ENCODE measurements at places on chromosomes 5 and 9.
A peak's percentile ranks its signal among the peaks of the same experiment; 100 is the strongest.

GRCh38 chr5:134463176-134463720 lies 51.6 kb upstream of the CDKN2AIPNL start:
- no peak for DNase-seq

DNA sequence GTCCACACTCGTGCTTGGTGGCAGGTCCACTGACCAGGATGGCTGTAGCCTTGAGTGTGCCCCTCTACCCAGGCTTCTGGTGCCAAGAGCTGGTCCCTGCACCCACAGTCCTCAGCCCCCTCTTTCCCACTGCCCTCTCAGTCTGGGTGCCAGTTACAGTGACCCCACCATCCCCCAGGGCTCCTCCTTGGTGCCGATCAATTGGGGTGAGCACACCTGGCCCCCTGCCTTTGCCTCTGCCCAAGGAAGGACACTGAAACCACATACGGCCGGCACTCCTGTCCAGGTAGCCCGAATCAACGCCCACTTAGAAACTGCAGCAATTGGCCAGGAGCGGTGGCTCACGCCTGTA lies 18.5 kb upstream of the QRFP start:
- DNase-seq, result no peak

- DNase-seq, result no peak
These were observed 526.0 kb upstream of the TRPC7 start for GRCh38 chr5:136891175-136891972.

GRCh38 chr9:137068539-137069507 lies 1.5 kb downstream of the SAPCD2 start:
- DNase-seq, result no peak

GRCh38 chr5:58016358-58016757 lies 443.5 kb downstream of the PLK2 start:
- DNase-seq, result no peak

GRCh38 chr5:114390431-114390830 lies 28.6 kb downstream of the KCNN2 start:
- DNase-seq, result no peak

DNA sequence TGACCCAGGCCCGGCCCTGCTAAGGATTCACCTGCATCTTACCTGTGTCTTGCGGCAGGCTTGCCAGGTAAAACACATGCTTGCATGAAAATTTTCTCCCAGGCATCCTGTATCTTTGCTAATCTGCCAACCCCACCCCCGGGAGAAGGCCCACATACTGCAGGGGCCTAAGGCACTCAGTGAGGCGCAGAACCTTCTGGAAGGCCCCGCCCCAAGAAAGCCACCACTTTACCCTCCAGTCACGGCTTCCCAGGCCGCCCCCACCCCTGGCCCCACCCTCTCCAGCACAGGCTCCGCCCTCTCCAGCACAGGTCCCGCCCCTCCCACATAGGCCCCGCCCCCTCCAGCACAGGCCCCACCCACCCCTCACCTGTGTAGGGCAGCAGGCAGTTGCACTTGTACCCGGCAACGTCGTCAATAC lies 29.8 kb upstream of the SEC16A start:
- peak; percentile 24 for DNase-seq

DNA sequence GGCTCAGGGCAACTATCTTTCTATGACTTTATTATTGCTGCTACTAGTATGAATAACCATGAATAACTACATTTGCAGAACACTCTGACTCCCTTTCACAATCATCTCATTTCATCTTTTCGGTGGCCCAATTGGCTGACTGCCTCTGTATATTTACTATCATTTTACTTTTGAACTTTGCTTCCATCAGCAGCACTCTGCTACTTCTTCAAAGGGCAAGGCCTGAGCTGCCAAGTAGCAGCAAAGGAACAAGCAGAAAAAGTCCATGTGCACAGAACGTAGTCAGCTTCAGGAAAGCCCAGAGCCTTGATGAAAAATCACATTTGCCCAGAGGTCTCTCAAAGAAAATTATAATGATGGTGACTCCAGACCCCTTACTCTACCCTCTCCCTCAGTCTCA lies 214.5 kb upstream of the PUM3 start:
- no peak for DNase-seq

- no peak for DNase-seq
These were observed 352.3 kb downstream of the TMEM161B start for GRCh38 chr5:87916320-87916719.

- no peak for DNase-seq
These were observed 76.6 kb downstream of the PSD2 start for GRCh38 chr5:139872052-139872766.

DNA sequence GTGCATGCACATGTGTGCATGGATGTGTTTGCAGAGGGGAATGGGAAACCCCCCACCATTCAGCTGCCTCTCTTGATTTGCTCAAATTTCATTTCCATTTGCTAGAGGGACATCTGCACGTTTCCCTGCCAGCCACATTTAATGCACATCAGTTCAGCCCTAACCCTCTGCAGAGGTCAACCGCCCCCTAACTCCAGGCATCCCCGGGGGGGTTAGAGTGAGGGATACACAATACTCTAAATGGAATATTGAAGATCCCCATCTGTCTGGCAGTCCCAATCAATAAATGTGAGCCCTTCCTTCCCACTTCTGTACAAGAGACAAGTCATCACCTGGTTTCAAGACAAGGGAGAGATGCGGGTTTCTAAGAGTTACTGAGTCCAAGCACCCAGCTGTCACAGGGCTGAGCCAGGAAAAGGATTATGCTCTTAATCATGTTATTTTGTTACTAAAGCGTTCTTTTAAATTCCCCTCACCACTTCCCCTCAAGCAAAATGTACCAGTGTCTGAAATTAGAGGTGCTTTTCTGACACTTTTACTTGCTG lies 134.1 kb downstream of the SEMA6A start:
- DNase-seq, result no peak

DNA sequence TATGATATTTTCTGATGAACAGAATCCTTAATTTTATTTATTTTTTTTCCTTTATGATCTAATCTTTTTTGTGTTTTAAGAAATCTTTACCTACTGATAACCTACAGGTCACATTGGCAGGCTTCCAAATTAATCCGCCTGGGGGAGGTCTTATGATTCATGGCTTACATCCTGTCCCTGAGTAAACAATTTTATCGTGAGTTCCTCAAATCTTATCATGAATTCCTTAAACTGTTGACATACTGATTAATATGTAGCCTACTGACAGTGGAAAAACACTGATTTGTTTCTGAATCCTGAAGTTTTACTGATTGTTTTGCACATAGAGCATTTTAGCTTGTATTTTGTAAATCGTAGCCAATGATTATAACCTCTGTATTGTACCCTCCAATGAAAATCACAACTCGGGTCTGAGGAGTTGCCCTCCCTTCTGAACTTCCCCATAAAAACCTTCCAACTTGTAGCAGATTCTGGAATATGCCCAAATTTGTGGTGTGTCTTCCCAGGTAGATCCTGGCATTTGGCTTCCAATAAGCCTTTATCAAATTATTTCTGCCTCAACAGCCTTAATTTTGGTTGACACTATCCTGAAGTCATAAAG lies 105.6 kb downstream of the VCAN start:
- DNase-seq, result no peak

DNA sequence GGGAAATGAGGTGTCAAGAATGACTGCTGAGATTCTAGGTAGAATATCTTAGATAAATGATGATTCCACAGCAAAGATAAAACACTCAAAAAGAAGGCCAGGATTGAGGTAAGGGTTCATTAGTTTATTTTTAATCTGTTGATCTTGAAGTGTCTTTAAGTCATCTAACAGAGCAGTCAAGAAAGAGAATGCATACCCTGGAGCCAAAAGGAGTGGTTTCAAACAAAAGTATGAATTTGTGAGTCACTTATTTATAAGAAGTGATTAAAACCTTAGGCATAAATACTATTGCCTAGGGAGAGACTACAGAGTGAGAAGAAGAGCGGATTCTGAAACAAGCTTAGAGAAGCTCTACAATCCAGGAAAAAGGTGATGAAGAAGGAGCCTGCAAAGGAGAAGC lies 541.0 kb downstream of the DTWD2 start:
- DNase-seq, result no peak

DNA sequence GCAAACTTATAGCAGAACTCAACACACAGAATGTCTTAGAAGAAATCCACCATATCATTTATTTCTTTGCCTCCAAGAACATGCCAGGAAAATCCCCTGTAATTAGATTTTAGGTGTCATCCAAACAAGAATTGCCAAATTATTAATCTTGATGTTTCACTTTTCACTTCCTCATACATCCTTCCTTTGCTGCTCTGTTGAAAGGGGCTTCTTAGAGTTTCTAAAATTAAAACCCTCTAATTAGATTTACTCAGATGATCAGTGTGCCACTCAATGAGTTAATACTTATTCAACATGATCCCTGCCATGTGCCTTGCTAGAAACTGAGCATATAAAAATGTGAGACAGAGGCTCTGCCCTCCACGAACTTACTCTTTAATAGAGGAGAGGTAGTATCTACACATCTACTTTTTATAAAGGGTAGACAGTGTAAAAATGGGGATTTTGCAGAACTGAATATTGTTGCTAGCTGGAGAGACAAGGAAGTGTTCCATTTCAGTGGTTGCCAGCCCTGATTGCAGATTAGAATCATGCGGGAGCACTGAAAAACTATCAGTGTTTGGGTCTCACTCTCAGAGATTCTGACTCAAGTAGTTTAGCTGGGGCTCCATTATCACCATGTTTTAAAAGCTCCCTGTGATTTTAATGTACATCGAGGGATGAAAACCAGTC lies 498.4 kb downstream of the TLE4 start:
- no peak for DNase-seq
